A549 treated with dexamethasone at 1 μM for 4 hours (cell line): ENCODE measurements at places on chromosomes 6 and 20. TPM values are rescaled to one million over a fixed set of nuclear protein-coding genes. Genes with fewer than 3 reads are reported as not detected.

The C20orf96 gene
- total RNA-seq = 9.5 to 10.7 TPM (median 10.1 TPM) in 5 replicates

The BTNL2 gene
- not detected in 5 replicates for total RNA-seq

The C2 gene
- 0.27 to 0.40 TPM (median 0.30 TPM) in 5 replicates for total RNA-seq

The TRAPPC3L gene
- not detected in 5 replicates for total RNA-seq

The BLTP3A gene
- total RNA-seq = 4.7 to 6.7 TPM (median 5.5 TPM) in 5 replicates

The OVOL2 gene
- total RNA-seq = 0.21 to 0.43 TPM (median 0.33 TPM) in 4 of 5 replicates, not detected in the other
